ENCODE measurements at places on chromosomes 1 and 21.

GRCh38 chr1:8858112-8858668, 20.3 kb downstream of the ENO1 start:
- peak; percentile 70 for DNase-seq

DNA sequence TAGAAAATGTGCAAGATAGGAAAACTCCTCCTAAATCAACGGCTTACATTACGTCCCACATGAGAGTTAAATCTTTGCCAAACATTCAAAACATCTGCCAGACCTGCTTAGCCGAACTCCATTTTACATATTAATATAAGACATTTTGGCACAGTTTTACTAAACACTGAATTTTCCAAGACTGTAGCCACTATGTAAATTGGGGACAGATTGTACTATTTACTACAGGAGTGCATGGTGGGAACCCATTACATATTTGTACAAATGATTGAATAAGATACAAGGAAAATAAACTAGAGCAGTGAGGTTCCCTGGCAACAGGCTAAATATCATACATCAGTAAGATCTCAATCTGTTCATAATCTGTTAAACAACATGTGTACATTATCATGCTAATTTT, 1234.4 kb downstream of the KCNT2 start:
- no peak for DNase-seq

GRCh38 chr1:246008363-246008831, 498.7 kb downstream of the SMYD3 start:
- no peak for DNase-seq

- DNase-seq = no peak
Measured at GRCh38 chr1:37028981-37029617, 5.2 kb downstream of the GRIK3 start.

DNA sequence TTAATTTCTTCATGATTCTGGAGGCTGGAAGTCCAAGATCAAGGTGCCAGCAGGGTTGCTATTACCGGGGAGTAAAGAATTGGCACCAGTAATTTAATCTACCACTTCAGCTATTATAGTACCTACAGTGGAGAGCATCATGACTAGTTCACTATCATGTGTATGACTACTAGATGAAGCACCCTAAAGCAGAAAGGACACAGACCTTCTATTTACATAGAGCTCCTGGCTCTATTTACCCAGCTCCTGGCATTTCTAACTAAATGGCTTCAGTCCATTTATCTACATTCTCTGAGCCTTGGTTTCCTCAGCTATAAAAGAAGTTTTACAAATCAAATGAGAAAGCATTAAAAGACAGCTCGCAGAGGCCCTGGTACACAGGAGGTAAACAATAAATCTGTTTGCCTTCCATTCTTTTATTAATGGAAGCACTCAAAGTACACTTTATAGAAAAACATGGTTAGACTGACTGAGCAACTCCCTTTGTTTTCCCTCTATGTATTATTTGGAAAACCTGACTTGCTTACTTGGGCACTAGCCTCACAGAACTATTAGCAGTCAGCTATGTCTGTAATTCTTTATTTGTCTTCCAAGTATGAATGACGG, 203.0 kb downstream of the SLC35F3 start:
- no peak for DNase-seq

DNA sequence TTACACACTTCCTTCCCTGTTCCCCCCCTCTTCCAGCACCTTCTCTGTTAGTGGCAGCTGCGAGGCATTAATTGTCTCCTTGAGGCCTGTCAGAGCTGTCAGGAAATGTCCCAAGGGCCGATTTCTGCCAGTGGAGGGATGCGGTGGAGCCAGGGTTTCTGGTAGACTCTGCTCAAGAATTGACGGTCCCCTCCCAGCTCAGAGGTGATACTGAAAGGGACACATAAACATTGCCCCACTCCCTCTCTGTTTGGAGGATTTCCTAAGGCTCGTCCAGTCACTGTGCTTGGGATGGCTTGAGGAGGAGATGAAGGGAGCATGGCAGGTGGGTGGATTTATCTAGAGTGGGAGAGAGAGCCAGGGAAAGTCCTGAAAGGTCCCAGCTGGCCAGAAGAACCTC, 61.4 kb upstream of the CD34 start:
- no peak for DNase-seq
